ENCODE measurements at places on chromosomes 4 and X.

GRCh38 chr4:21211846-21212245 lies 511.6 kb downstream of the PACRGL start:
- DNase-seq: no peak

GRCh38 chr4:141909541-141909940 lies 273.2 kb downstream of the IL15 start:
- no peak for DNase-seq

- DNase-seq: no peak
Observed at GRCh38 chr4:79088946-79089691, 149.9 kb upstream of the PAQR3 start.

DNA sequence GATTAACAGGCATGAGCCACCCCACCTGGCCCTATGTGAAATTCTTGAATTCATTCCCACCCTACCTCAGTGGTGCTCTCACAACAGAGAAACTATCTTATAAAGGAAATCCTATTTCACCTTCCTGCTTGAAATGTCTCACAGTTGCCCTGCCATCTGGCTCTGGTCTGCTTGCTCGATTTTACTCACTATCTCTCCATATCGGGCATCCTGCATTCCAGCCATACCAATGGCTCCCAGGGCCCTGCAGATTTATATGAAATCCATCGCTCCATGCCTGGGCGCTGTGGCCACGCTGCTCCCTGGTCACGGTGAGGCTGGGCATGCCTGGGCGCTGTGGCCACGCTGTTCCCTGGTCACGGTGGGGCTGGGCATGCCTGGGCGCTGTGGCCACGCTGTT lies 15.8 kb downstream of the SORBS2 start:
- no peak for DNase-seq

DNA sequence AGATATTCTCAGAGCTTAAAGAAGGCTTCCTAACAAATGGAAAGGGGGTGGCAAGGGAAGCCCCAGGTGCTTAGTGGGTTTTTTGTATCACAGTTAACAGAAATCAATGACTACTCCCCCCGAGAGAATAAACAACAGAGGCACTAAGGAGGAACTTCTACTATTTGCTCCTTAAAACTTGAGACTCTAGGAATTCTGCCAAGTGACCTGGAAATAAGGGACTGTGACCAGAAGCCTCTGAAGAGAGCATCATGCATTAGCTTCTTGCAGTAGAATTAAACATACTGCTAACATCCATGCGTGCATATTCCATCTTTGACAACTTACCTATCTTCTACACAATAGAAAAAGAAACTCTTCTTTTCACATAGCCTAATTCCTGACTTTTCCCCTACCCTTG lies 86.8 kb downstream of the CAMK2D start:
- no peak for DNase-seq

DNA sequence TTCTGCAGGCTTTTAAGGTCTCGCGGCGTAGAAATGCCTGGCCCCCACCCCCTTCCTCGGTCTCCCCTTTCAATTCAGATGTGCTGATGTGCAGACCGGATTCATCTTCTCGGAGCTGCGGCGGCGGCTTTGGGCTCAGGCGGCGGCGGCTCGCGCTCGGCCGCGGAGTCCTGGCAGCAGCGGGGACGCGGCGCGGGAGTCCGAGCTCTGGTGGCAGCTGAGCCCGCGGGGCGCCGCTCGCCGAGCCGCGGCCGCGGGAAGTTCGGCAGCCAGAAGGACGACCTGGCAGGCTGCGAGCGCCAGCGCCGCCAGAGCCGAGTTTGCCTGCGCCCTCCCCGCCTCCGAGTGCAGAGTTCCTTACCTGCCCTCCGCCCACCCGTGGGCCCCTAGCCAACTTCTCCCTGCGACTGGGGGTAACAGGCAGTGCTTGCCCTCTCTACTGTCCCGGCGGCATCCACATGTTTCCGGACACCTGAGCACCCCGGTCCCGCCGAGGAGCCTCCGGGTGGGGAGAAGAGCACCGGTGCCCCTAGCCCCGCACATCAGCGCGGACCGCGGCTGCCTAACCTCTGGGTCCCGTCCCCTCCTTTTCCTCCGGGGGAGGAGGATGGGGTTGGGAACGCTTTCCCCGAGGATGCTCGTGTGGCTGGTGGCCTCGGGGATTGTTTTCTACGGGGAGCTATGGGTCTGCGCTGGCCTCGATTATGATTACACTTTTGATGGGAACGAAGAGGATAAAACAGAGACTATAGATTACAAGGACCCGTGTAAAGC lies 448 bp downstream of the TLL1 start:
- DNase-seq: peak; percentile 10

Measured in amygdala (tissue), 56 donors.